ENCODE measurements at places on chromosomes 7 and 10. TPM values are rescaled to one million over a fixed set of nuclear protein-coding genes. Genes with fewer than 3 reads are reported as not detected.
A peak's percentile ranks its signal among the peaks of the same experiment; 100 is the strongest.

DNA sequence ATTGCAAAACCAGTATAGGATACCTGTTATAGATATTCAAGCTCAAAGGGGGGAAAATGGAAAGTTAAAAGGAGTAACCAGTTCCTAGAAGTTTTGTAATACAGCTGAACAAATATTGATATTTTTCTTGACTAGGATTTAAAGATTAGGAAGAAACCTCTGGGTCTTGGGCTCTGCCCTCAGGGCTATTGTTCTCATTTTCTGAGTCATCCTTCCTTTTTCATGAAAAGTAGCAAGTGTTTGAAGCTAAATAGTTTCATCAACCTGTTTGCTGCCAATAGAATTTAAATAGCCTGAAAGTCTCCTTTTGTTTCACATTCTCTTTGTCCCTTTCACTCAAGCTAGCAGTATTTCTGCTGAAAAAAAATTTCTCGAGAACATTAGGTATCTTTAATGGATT, 1061.1 kb upstream of the GHITM start:
- peak; percentile 12 for DNase-seq

DNA sequence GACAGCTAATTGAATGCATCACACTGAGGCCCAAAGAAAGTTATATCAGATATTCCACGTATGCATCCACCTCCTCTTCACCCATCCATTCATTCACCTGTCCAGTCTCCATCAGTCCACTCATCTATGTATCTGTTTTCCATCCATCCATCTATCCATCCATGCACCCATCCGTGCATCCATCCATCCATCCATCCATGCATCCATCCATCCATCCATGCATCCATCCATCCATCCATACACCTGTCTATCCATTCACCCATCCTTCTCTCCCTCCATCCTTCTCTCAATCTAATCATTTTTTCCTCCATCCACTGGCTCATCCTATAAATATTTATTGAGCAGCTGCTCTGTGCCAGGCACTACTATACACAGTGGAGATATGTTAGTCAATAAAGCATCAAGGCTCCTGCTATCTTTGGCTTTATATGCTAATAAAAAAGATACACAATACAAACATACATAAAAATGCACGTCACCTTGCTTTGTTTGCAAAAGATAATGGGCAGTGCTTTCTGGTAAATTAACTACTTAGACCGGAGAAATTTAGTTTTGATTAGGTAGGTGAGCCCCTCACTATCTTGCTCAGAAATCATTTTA, 442.0 kb upstream of the KLF6 start:
- no peak for DNase-seq

GRCh38 chr10:113585949-113586348, 33.1 kb downstream of the HABP2 start:
- DNase-seq: peak; percentile 46

DNA sequence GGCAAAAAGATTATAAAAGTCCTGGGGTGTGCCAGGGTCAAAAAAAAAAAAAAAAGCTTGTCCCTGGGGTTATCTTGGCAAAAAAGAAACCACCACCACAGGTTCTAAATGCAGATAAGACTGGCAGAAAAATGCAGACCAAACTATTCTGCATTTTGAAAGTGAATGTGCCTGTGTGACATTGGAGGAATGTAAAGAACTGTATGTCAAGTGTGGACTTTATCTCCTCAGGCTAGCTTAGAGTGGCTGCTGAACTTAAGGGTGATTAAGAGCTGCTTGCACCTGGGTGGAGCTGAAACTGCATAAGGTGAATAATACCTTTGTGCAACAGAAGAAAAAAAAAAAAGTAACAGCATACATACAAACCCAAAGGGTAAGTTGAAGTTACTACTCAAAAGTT, 1.3 kb upstream of the NAPEPLD start:
- DNase-seq: no peak

DNA sequence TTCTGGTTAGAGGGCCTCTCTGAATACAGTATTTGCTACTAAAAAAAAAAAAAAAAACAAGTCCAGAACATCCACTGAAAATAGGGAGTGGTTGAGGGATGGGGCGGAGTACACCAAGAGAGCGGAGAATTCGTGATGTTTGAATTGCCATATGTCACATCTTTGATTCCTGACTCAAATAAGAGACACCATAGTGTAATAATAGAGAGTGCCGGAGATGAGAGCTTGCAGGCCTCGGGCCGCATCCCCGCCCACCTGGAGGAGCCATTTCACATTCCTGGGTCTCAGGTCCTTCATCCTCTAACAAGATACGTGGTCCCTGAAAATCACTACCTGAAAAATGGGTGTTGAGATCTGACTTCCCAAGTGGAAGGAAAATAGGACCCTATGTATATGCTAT, 46.8 kb downstream of the KIAA1549 start:
- DNase-seq: no peak

DNA sequence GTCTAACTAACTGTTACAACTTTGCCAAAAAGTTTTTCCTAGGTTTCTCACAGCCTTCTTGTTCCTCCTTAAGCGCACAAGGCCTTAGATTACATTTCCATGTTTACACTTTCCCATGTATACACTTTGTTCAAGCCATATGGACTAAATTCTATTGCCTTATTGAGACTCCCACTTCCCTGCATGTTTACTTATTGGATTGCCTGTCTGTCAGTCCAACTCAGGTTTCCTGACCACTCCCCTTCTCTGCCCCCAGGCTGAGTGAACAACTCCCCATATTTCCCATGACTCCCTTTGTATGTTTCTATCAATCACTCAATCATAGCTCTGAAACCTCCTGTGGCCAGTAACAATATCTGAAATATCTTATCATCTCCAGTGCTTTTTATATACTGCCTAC, 43.0 kb downstream of the SLC25A40 start:
- no peak for DNase-seq

AP5Z1 gene
- 21.2 TPM for total RNA-seq

GRCh38 chr10:75397496-75398199, 3.9 kb downstream of the ZNF503 start:
- DNase-seq: no peak

GRCh38 chr10:52818019-52818418, 45.4 kb upstream of the MBL2 start:
- peak; percentile 55 for DNase-seq

DNA sequence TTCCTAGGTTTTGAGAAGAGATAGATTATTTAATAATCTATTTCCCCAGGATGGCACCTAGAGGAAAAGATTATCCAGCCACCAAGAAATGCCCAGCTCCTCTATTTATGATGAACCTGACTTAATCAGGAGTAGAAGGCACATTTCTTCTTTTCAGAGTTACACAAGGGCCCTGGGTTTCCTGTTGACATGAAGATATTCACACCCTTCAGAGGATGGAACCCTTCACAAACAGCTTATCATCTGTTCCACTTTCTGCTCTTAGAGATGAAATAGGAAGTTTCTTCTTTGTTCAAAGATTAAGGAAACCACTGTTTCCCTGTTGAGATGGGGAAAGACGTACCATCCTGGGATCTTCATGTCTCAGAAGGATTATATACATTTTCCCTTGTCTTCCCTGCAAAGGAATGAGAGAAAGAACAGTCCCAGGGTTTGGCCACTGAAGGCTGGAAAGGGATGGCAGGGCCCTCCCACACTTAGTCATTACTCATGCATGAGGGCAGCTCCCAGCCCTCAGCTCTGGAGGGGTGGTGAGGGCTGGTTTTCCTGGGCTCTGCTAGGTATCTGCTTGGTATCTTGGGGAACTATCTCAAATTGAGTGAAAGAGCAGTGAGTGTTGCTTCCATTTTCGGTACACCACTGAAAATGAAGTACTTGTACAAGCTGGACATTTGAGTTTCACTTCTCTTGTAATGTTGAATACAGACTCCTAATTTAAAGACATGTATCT, 64.0 kb downstream of the MTPAP start:
- DNase-seq: peak; percentile 6

DYNC1I1 gene
- 2.4 TPM for total RNA-seq

DNA sequence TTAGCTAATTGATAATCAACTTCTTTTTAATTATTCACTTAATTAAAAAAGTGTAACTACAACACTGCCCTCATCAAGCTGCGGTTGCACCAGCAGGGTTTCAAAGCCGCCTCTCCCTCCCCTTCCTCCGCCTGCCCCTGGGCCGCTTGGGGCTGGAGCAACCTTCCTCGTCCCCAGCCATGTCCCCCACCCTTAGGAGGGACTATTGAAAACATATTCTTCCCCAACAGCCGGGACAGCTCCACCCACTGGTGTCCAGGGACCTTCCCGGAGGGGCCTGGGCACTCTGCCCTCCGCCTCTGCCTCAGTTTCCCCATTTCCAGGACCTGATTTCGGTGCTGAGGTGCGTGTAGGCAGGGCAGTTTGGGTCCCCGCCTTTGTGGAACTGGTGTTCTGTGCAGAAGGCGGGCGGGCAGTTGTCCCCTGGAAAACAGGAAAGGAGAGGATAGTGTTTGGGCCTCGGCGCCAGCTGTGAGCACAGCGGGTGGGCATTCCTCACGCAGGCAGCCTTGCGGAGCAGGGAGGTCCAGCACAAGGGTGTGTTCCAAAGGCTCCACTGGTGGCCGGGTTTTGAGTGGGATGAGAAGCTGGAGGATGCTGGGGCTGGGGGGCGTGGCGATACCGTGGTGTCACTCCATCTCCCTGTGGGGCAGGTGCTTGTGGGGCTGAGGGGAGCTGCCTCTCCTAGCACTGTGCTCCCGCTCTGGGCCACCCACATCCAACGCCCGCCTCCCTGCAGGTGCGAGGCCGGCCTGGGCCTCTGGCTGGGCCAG, 15.7 kb downstream of the UNCX start:
- DNase-seq: no peak

Data from A172 (cell line).